ENCODE measurements at places on chromosomes 3 and 15.

DNA sequence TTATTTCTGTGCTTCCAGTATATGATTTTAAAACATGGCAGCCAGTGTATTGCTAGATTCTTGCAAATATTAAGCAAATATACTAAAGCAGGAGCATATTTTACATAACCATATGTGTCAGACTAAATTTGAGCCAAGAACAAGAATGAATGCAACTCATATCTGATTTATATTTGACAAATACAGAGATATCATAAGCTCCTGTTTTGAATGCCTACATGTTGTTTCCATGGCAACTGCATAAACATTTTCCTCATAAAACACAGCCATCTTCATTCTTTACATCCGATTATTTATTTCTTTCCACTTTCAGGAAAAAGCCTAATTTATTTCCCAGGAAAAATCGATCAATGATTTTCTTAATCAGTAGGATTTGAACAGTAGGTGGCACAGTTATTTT, 172.2 kb upstream of the TSPAN3 start:
- peak; percentile 55 for DNase-seq

- no peak for DNase-seq
These were observed 1.0 kb downstream of the PRKCD start for GRCh38 chr3:53161820-53162671.

DNA sequence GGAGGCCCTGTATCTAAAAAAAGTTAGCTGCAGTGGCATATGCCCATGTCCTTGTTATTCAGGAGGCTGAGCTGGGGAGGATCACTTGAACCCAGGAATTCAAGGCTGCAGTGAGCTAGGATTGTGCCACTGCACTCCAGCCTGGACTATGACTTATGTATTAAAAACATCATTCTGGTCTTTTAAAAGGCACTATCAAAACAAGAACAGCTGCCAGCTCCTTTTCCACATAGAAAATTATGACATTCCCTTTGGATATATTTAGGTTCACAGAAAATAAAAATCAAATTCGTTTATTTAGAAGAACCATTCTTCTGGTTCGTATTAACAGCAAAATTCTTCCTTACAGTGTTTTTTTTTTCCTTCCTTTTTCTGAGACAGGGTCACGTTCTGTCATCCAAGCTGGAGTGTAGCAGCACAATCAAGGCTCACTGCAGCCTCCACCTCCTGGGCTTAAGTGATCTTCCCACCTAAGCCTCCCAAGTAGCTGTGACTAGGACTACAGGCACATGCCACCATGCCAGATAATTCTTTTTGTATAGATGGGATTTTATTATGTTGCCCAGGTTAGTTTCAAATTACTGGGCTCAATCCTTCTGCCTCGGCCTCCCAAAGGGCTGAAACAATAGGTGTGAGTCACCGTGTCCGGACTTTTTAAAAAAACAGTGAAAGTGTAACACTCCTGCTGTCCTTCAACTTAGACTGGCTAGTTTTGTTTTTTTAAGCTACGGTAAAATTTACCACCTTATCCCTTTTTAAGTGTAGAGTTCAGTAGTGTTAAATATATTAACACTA, 13.9 kb downstream of the ICE2 start:
- no peak for DNase-seq

DNA sequence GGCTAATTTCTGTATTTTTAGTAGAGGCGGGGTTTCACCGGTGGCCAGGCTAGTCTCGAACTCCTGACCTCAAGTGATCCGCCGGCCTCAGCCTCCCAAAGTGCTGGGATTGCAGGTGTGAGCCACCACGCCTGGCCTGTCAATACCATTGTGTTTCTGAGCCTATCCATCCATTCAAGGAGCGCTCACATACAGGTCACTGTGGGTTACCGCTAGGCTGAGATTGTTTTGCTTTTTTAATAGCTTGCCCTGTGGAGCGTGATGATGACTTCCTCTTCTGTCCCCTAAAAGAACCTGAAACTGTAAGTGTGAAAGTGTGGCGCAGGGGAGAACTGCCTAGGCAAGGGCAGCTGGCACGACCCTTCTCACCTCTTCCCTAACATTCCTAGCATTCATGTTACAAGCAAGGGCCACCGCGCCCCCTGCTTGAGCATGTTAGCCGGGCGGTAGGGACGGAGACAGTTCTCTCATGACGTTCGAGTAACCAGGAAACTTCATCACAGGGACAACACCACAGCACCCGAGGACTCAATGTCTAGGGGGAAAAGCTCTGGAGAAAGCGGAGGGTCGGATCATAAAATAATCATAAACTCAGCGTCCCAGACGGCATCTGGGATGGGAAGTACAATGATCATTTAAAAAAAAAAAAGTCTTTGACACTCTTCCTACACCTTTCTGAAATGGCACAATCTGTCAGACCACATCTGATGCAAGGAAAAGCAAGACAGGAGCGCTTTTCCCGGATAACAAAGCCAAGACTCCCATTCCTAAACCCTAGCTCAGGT, 790 bp downstream of the LAMP3 start:
- DNase-seq = no peak

DNA sequence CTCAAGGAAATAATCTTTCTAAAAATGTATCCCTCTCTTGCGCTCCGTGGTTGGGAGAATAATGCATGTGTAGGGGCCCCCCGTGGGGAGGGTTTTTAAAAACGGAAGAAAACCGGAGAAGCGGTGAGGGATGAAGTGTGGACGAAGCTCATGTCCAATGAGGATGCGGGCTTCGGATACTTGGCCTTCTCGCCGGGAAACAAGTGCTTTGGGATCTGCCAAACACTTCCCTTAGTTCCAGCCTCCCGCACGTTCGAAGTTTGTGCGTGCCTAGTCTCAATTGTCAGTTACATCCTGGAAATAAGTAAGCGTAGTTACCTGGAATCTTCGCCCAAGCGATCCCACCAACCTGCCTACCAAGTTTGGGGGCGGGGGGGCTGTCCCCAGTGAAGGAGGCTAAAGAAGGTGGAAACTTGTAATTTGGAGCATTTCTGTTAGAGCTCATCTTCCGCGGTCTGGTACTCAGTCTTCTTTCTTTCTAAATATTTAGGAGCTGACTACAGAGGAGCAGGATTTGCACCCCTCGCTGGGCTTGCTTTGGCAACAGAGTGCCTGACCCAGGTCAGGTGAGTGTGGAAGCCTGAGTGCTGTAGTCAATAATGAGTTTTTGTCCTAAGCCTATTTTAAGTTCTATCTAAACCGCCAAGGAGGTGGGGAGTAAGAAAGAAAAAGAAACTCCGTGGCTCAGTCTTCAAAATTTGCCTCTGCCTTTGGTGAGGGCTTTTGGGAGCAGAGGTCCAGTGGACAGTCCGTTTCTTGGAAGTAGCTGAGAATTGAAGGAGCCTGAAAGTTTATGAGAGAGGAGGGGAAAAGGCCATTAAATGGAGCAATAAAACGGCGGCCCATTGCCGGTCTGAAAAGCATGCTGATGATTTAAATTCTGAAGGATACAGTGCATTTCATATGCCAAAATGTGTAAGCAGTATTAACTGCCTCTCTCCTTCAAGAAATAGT, 1.1 kb downstream of the ITPR1 start:
- DNase-seq = no peak

Data from NCI-H226 (cell line).